ENCODE measurements at places on chromosomes 16 and 17.

GRCh38 chr17:31523862-31524730, 132.6 kb downstream of the RAB11FIP4 start:
- no peak for DNase-seq

- DNase-seq, result no peak
Observed at GRCh38 chr17:48567209-48567608, 10.9 kb downstream of the HOXB4 start.

GRCh38 chr17:9484789-9485188, 90.8 kb downstream of the STX8 start:
- no peak for DNase-seq

GRCh38 chr16:62149631-62150030, 113.4 kb upstream of the CDH8 start:
- no peak for DNase-seq

- DNase-seq, result no peak
Observed at GRCh38 chr17:41686281-41686680, 2.4 kb upstream of the EIF1 start.
